ENCODE measurements at places on chromosomes 6 and 20.

GRCh38 chr6:7108964-7109836, 1.4 kb downstream of the RREB1 start:
- DNase-seq: no peak

- peak; percentile 39 for DNase-seq
These were observed 86.3 kb upstream of the PROKR2 start for GRCh38 chr20:5402903-5403531.

- no peak for DNase-seq
These were observed 4.8 kb downstream of the GMNN start for GRCh38 chr6:24779416-24780016.

GRCh38 chr20:42846784-42847490, 342.8 kb downstream of the PTPRT start:
- no peak for DNase-seq

DNA sequence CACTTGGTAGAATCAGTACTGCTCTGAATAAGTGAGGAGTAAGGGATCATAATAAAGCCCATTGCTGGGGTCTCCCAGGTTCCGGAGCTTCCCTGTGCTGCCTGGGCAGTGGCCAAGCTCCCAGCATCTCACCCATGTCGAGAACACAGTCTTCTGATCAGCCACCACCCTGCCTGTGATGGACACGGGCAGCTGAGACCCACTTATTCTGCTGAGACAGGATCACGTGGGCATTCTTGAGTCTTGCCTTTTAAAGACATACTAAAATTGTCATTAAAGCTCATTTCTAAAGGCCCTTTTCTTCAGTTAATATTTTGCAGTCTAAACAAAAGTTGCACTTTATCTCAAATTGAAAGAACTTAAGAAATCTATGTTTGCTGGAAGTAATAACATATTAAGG, 42.7 kb upstream of the SLC22A2 start:
- no peak for DNase-seq

DNA sequence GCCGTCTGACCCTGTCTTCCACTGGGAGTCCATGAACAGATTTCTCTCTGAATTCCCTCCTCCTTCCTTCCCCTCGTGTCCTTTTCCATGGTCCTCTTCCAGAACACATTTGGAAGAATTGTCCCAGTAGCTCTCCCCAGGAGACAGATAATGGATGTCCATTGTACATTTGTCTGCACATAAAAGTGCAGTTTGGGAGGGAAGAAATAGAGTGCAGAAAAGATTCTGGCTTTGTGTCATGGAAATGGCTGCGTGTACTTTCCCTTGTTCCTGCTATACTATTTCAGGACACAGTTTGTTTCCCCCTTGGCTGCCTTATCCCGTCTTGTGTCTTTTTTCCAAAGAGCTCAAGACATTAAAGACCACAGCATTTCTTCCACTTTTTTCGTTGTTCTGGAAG, 127.6 kb downstream of the SYNDIG1 start:
- no peak for DNase-seq

- no peak for DNase-seq
These were observed 614.5 kb downstream of the PKHD1 start for GRCh38 chr6:51472745-51473487.

GRCh38 chr6:31468311-31468710, 29.6 kb upstream of the MICB start:
- no peak for DNase-seq

DNA sequence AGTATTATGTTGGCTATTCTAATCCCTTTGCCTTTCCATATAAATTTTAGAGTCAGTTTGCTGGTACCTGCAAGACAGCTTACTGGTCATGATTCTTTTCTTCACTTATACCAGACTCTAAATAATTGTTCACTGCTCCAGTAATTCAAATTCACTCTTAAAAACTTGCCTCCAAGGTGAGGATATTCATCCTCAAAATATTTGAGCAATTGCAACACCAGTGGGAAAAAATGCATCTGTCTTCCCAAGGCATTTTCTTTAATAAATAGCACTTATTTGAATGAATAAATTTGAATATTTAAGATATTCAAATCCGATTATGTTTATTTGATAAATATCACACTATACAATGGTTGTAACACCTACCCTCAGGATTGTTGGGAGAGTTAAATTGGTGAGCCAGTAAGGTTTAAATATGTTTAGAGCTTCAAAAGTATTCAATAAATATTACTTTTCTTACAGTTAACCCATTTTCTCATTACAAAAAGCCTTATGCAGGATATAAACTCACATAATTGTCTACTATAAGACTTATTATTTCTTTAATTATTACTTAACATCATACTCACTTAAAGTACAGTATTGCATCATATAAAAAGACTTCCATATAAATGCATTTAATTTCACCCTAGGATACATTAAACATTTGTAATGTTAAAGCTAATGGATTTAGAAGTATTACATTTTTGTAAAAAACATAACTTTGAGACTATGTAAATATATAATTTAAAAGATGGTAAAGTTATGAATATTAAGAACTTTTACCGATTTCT, 285.6 kb downstream of the SAMD5 start:
- DNase-seq: no peak

GRCh38 chr6:129475477-129476247, 234.3 kb downstream of the ARHGAP18 start:
- DNase-seq: no peak

GRCh38 chr6:22368794-22369193, 72.0 kb upstream of the PRL start:
- DNase-seq: no peak

- no peak for DNase-seq
These were observed 17.2 kb downstream of the TXNDC5 start for GRCh38 chr6:7893342-7893741.

DNA sequence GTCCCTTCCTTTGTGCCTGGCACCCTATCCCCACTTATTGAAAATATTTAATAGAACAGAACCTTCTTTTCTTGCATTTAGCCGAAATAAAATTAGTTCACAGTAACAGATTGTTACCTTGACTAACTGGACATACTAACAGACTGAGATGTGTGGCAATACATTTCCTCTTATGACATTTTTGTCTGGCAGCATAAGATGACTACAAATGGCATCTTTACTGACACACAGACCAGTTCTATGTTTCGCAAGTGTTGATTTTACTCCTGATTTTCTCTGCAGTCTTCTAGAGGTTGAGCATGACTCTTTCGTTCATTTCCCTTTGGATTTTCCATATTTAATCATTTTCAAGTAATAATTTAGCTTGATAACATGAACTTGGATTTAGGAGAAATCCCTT, 474.6 kb downstream of the CBLN4 start:
- DNase-seq: no peak

DNA sequence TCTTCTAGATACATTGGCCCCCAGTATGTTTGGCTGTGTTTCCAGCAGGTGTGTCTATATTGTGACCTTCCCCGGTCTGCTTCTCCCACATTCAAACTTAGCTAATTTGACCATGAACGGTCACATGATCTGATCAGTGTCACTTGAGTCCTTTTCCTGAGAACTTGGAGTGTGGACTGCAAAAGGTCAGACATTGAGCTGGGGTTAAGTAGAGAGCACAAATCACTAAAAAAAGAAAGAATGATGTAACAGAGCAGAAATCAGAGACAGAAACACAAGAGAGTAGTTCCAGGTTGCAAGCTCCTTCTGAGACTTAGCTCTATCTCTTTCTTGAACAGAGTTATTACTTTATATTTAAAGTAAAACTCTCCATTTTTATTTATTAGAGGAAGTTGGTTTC, 733.9 kb downstream of the CBLN4 start:
- no peak for DNase-seq

GRCh38 chr20:63176034-63176426, 39.9 kb downstream of the YTHDF1 start:
- no peak for DNase-seq

DNA sequence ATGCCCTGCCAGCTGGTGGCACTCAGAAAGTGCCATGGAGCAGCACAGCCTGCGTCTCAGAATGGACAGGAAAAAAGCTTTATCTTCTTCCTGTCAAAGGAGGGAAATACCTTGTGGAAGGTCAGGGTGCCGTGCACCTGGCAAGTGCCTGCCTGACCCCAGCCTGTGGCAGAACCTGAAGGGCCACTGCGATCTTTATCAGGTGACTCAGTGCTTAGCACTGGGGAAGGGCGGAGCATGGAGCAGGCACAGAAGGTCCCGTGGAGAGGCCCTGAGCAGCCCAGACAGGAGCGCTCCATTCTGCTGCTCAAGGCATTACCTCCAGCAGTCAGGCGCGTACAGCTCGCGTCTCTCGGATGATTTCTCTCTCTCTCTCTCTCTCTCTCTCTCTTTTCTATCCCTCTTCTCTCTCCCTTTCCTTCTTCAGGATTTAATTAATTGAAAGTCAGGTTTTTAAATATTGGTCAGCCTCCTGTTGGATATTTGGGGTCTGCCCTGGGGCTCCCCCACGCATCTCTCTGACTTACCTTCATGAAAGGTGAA, 31.7 kb downstream of the FOXC1 start:
- no peak for DNase-seq

- no peak for DNase-seq
These were observed 57.3 kb upstream of the SLC35B3 start for GRCh38 chr6:8492536-8493133.

DNA sequence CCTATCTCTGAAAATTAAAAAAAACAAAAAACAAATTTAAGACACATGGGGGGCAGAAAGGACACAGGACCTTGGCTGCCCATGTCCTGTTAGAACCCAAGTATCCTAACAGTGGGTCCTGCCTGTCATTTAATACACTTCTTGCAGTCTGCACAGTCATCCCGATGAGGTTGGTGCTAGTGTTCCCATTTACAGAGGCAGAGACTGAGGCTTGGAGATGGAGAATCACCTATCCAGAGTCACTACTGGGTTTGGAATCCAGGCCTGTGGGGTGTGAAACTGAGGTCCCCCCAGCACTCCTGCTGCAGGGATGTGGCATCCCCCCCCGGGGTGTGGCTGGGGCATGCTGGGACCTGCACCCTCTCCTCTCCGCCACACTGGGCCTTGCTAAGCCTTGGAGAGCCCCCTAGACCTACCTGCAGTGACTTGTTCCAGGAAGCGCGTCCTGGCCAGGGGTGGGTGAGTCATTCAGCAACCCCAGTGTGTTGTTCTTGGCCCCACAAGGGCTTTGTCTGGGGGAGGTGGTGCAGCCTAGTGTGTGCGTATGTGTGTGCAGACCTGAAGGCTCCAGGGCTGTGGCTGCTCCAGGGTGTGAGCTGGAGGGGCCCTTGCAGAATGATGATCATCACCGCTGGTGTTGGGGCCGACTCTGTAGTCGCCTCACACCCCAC, 49.7 kb downstream of the BCAS4 start:
- no peak for DNase-seq

DNA sequence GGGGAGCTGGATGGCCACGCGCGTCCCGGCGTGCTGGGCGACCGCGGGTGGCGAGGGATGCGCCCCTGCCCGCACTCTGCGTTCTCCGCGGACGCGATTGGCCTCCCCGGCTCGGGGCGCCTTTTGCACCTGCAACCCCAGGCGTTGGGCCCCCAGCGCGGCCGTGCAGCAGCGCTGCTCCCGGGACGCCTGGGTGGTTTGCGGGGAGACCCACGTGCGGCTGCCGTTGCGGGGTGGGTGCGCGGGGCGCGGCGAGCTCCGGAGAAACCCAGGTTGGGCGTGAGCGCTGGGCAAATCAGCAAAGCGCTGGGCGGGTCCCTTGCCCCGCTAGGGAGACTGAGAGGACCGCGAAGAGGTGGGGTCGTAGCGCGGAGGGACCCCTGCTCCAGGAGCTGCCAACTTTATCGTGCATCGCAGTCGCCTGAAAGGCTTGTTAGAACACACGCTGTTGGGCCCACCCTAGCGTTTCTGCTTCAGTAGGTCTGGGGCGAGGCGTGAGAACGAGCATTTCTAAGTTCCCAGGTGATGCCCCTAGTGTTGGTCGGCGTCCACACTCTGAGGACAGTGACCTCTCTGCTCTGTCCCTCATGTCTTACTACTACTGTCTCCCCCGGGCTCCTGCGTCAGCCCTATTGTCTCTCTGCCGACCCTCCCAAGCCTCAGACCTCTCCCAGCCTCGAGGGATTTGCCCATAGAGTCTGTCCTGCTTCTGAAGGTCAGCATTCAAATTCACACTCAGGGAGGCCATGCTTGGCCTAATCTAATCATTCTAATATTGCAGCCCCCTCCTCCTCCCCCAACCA, 538 bp upstream of the ZFP64 start:
- peak; percentile 57 for DNase-seq

GRCh38 chr20:63156221-63156671, 59.7 kb downstream of the YTHDF1 start:
- DNase-seq: no peak
